ENCODE measurements at places on chromosomes 12 and 14. TPM values are rescaled to one million over a fixed set of nuclear protein-coding genes. Genes with fewer than 3 reads are reported as not detected.
A peak's percentile ranks its signal among the peaks of the same experiment; 100 is the strongest.

Gene TCHP
- total RNA-seq: 40.4 TPM

Gene KRT7
- total RNA-seq: 1.0 TPM

Gene ETFRF1
- total RNA-seq: 12.3 TPM

Gene CLEC1A
- total RNA-seq: not detected

Gene BDKRB1
- not detected for total RNA-seq

Gene STYK1
- 0.77 TPM for total RNA-seq

DNA sequence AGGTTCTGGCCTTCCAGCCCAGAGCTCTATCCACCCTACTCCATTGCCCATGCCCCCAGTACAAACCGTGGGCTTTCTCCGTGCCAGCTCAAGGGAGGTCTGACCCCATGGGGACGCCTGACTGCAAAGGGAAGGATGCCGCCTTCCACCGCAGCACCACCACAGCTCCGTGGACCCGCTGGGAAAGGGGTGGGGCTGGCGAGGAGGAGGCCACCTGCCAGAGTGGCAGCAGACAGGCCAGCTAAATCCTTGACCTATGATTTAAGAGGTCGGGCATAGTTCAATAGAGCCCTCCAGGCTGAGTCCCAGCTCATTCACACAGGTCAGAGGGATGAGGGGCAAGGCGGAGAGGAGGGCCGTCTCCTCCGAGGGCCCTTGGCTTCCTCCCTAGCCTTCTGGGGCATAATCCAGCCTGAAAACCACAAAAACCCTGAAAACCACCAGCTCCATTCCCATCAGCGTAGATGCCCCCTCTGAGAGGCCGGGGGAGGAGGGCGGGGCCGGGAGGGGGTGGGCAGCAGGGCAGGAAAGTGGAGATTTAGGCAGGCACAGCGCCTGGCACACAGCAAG lies 14.9 kb upstream of the FIGNL2 start:
- DNase-seq: no peak

DNA sequence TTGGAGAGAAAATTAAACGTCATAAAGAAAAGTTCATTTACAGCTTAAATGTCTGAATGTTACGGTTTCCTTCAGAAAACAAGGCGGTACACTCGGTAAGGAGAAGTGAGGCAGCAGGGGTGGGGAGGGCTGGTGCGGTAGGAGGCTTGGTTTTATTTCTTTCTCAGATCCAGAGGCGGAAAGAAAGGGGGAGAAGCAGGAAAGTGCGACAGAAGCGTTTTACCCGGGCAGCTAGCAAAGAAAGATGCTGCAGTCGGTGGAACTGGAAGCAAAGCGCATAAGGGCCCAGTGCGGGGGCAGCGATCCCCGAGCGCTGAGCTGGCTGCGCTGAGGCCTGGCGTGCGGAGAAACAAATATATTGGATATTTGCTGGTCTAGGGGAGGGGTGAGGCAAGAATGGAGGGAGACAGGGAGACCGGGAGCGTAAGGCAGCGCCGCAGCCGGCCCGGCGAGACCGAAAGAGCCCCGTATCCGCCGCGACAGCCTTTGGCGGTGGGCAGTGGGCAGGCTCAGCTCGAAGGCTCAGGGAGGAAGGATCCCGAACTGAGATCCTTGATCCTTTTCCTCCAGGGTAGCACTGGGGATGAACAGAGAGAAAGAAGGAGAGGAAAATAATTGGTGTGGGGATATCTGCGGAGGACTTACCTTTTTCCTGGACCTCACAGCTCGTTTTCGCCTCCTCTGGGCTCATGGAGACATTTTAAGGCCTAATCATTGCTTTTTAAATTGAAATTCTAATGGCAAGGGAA lies 6.4 kb upstream of the HOXC11 start:
- DNase-seq: no peak

DNA sequence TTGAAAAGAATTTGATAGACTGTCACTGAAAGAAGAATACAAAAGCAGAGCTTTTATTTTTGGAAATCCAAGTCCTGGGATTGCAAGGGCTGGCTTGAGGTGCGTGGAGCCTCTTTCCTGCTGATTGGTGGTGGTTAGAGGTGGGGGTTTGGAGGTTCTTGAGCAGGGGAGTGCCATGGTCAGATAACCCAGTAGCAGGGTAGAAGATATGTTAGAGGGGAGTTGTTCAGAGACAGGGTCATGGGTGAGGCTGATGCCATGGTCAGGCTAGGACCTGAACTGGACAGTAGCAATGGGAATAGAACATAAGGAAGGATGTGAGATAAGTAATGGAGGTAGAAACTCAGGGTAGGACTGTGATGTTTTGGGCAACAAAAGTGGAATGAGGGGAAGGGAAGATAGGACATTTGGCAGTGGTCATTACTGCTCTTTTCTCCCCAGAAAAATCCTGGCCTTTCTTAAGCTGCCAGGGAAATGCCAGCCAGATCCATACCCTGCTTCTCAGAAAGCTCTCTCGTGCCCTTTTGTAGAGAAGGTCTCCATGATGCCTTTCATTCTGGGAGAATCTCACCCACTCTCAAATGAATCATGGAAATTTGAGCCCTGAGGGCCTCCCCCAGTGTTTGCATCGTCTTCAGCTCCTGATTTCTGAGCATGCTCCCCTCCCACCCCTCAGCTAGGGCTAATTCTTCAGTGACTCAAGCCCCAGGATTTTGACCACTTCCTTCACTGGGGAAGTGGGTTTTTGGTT lies 9.5 kb downstream of the EMP1 start:
- peak; percentile 83 for DNase-seq

- no peak for DNase-seq
These were observed 584.5 kb downstream of the TMTC2 start for GRCh38 chr12:83271201-83271600.

- DNase-seq: no peak
These were observed 225.0 kb upstream of the KITLG start for GRCh38 chr12:88805286-88805685.

DNA sequence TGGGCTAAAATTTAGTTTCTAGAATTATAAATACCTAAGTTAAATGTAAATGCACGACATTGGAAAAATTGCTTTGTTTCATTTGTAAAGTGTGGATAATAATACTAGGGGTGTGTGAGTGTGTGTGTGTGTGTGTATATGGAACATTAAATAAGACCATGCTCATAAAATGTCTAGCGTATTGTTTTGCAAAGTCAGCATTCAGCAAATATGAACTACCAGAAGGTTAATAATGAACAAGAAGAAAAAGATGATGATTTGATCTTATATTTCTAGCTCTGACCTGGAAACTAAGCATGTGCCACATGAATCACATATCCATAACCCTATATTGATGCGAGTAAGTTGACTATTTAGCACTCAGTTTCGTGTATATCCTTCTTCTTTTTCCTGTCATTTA lies 44.9 kb upstream of the MDGA2 start:
- no peak for DNase-seq

DNA sequence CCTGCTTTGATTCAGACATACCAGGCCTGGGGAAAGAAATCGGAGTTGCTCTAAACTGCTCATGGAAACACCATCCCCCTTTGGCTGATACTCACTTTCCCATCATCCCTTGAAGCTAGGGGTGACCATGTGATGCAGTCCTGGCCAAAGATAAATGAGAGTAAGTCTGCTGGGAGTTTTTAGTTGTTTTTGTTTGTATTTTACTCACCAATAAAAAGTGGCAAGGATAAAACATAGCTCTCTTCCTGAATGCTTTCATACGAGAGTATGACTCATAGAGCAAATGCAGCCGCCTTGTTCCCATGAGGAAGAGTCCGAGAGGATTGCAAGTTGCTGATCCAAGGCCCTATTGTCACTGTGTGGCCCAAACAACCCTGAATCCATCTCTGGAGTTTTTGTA lies 126.4 kb upstream of the TMEM132C start:
- DNase-seq: no peak
